Ovary (tissue), 10 donors: ENCODE measurements at places on chromosomes 16 and 17. TPM values are rescaled to one million over a fixed set of nuclear protein-coding genes. Genes with fewer than 3 reads are reported as not detected.

GRCh38 chr17:80180192-80180591 lies 10.4 kb downstream of the CARD14 start:
- no peaks in the 10 kb centered on the region for H3K36me3 ChIP-seq
- no peak overlapping the region for H3K27ac ChIP-seq
- DNase-seq = no peak
- no peak overlapping the region for H3K4me3 ChIP-seq
- H3K4me1 ChIP-seq = no peaks in the 10 kb centered on the region

- peak; percentile 37 for DNase-seq
- no peaks in the 10 kb centered on the region for H3K27me3 ChIP-seq
- no peak overlapping the region for H3K27ac ChIP-seq
- no peaks in the 10 kb centered on the region for H3K36me3 ChIP-seq
- H3K4me3 ChIP-seq = no peak overlapping the region
- peaks cover 17% of the 10 kb centered on the region for H3K4me1 ChIP-seq
These were observed 40.4 kb downstream of the USP22 start for GRCh38 chr17:21002309-21003006.

- no peaks in the 10 kb centered on the region for H3K27me3 ChIP-seq
- no peak overlapping the region for H3K27ac ChIP-seq
- no peak overlapping the region for H3K4me3 ChIP-seq
- no peaks in the 10 kb centered on the region for H3K36me3 ChIP-seq
These were observed 59.0 kb upstream of the CACNG5 start for GRCh38 chr17:66775881-66776400.

GRCh38 chr16:3935921-3936320 lies 55.4 kb upstream of the CREBBP start:
- no peak overlapping the region for H3K27ac ChIP-seq
- H3K36me3 ChIP-seq = no peaks in the 10 kb centered on the region
- no peak overlapping the region for H3K4me3 ChIP-seq
- H3K4me1 ChIP-seq = peaks cover 6% of the 10 kb centered on the region
- DNase-seq = no peak

GRCh38 chr16:3645108-3645503 lies 9.4 kb upstream of the DNASE1 start:
- H3K27ac ChIP-seq = no peak overlapping the region
- no peak overlapping the region for H3K4me3 ChIP-seq
- H3K36me3 ChIP-seq = no peaks in the 10 kb centered on the region
- H3K27me3 ChIP-seq = no peaks in the 10 kb centered on the region
- H3K4me1 ChIP-seq = no peaks in the 10 kb centered on the region

- H3K4me1 ChIP-seq = no peaks in the 10 kb centered on the region
- no peak for DNase-seq
- no peaks in the 10 kb centered on the region for H3K36me3 ChIP-seq
- H3K27ac ChIP-seq = no peak overlapping the region
- no peak overlapping the region for H3K4me3 ChIP-seq
These were observed 49.2 kb upstream of the CACNG3 start for GRCh38 chr16:24206926-24207325.

The ERN2 gene
- total RNA-seq = not detected

The ADAP2 gene
- 4.7 TPM for total RNA-seq

The CTRL gene
- total RNA-seq = 3.6 TPM
